Naive thymus-derived CD8-positive, alpha-beta T cell (primary cell): ENCODE measurements at places on chromosomes 12 and 14. TPM values are rescaled to one million over a fixed set of nuclear protein-coding genes. Genes with fewer than 3 reads are reported as not detected.

- DNase-seq, result no peak
These were observed 2.0 kb downstream of the AP1G2 start for GRCh38 chr14:23565626-23566025.

- DNase-seq, result no peak
These were observed 94.3 kb downstream of the PELI2 start for GRCh38 chr14:56212521-56212920.

DNA sequence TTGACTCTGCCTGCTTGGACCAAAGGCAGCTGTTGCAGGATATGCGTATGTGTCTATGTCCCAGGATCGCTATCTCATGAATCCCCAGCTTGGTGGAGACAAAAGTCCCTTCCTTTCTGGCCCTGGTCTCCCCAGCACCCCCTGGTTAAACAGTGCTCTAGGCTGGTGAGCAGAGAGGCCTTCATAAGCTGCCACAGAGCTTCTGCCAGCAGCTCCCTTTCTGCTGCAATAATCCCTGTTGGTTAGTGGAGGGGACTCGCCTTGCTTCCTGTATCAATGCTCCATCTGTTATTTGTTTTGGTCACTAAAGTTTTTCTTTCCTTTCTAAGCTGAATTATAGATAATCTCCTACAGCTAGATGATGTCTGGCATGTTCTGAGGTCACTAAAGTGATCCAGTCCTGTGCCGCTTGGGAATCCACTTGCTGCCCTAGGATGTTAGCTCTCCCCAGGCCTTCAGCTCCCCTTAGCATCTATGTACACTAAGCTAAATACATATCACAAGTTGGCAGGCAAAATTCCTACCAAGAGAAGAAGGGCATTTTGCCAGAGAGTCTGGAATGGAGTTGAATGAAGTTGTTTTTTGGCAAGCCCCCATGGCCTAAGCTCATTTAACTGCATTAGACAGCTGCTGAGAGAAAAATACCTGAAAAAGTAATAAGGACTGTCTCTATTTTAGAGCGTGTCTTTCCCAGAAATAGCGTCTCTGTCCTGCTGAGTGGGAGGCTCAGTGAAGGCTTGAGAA, 47.8 kb downstream of the RDH12 start:
- no peak for DNase-seq

DNA sequence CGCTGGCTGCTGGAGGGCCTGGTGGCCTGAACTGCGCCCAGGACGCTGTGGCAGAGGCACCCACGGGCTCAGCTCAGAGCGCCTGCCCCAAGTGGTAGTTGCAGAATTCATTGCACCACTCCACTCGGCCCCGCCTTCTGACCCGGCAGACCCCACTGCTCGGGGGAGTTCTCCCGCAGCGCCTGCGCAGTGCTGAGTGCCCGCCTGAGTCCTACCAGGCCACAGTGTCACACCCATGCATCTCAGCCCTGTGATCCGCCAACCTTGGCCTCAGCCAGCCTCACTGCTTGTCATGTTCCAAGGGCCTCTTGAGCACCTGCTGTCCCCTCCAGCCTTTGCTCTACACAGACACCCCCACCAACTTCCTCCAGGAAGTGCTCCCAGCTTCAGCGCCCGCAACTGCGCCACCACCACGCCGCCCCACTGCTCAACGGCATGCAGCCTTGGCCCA, 12.2 kb downstream of the DEGS2 start:
- peak; percentile 92 for DNase-seq

GRCh38 chr14:94026173-94026888, at the start of gene OTUB2:
Gene OTUB2 (plus strand): TSS chr14:94026340. CDS start chr14:94026538, 198 bp downstream.
- DNase-seq, result peak; percentile 86

- no peak for DNase-seq
These were observed 227.0 kb downstream of the ALG10 start for GRCh38 chr12:34249271-34249670.

- DNase-seq, result no peak
These were observed 500.5 kb downstream of the EGLN3 start for GRCh38 chr14:33450416-33450815.

CPNE6 gene
- not detected for total RNA-seq

RD3L gene
- total RNA-seq, result not detected

INTS13 gene
- 18.3 TPM for total RNA-seq

SERPINA10 gene
- total RNA-seq, result not detected
